T follicular helper cell (primary cell): ENCODE measurements at places on chromosomes 1 and 21.
A peak's percentile ranks its signal among the peaks of the same experiment; 100 is the strongest.

GRCh38 chr21:33753886-33754285 lies 111.6 kb downstream of the ITSN1 start:
- no peak for DNase-seq

DNA sequence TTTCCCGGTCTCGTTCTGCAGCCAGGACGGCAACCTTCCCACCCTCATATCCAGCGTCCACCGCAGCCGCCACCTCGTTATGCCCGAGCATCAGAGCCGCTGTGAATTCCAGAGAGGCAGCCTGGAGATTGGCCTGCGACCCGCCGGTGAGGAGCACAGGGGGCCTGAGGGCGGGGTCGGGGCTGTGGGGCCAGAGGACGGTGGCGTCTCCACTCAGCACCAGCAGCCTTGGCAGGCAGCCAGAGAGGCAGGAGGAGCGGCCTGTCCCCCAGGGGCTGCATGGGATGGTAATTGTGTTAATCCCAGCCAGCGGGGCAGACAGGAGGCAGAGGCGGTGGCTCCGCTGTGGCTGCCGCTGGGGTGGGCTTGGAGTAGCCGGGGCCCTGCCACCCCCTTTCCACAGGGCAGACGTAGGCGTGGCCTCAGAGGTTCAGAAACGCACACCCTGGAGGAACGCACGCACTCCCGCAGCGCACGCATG lies 12.1 kb downstream of the SAMD11 start:
- no peak for DNase-seq

DNA sequence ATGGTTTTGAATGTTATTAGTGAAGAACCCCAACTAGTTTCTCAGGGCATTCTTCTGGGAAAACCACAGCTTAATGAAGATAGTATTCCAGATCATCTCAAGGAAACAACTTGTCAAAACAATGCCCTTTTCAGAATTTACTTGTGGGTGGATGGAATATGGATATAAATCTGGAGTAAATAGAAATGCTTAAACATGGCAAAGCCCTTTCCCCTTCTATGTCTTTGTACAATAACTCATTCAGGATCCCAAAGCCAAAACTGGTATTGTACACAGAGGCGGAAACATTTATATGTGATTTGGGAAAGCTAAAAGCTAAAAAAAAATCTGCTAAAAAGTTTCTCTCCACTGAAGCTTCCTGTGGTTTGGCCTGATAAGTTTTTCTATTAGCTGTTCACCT lies 55.5 kb upstream of the RGS5 start:
- no peak for DNase-seq

GRCh38 chr1:59833991-59834390 lies 19.2 kb downstream of the HOOK1 start:
- DNase-seq: no peak

DNA sequence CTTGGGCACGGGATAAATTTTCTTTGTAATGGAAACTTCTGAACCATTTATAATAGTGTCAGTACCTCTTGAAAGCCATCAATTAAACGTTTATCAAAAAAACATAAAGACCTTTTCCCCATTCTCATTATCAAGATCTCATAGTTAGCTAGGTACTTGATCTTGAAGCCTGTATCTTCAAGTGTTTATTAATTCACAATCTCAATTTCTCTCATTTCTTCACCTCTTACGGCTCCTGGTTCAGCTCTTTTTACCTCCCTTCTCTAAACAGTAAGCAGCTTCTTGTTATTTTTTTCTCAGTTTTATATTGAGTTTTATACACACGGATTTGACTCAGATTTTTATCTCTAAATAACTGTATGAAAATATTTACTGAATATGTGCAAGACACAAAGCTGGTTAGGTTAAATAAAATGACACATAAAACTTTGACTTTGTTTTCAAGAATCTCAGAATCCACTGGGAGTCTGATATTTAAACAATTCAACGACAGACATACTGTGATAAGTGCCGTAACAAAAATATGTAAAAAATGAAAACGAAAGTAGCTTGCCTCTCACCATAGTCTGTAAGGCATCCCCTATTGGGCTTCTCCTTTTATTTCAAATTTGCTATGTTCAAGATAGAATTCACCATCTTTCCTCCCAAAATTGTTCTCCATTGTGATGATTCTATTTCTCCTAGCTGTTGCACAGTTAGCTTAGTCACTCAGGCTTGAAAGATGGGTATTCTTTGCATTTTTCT lies 411.6 kb upstream of the ZRANB2 start:
- DNase-seq: no peak

- no peak for DNase-seq
Measured at GRCh38 chr1:91842563-91842962, 43.4 kb downstream of the TGFBR3 start.

GRCh38 chr1:246005067-246005466 lies 502.0 kb downstream of the SMYD3 start:
- DNase-seq: no peak

GRCh38 chr1:147647796-147648633 lies 22.3 kb downstream of the ACP6 start:
- DNase-seq: no peak

GRCh38 chr1:165408518-165408917 lies 36.4 kb downstream of the RXRG start:
- no peak for DNase-seq

DNA sequence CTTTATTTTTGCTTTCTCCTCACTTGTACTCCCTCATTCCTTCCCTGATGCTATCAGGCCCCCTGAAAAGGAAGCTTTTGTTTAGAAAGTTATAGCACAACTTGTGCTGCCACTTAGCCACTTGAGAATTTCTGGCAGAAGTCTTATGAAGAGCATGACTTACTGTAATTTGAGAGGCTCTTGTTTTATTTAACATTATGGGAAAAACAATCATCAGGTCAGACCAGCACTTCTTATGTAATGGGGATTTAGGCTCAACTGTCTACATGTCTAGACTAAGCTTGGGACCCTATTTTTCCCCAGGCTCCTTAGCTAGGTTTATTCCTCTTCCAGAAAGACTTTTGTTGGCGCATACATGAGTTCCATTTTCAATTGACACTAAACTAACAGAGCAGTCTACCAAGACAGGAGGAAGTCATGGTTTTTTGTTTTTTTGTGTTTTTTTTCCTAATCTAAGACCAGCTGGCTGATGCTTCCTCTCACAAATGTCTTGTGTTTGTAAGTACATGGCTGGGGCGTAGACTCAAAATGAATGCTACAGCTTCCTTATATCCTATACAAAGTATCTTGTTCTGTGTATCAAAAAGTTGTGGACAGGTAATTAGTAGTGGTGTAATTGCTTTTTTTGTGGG lies 31.5 kb downstream of the TNFSF4 start:
- no peak for DNase-seq

DNA sequence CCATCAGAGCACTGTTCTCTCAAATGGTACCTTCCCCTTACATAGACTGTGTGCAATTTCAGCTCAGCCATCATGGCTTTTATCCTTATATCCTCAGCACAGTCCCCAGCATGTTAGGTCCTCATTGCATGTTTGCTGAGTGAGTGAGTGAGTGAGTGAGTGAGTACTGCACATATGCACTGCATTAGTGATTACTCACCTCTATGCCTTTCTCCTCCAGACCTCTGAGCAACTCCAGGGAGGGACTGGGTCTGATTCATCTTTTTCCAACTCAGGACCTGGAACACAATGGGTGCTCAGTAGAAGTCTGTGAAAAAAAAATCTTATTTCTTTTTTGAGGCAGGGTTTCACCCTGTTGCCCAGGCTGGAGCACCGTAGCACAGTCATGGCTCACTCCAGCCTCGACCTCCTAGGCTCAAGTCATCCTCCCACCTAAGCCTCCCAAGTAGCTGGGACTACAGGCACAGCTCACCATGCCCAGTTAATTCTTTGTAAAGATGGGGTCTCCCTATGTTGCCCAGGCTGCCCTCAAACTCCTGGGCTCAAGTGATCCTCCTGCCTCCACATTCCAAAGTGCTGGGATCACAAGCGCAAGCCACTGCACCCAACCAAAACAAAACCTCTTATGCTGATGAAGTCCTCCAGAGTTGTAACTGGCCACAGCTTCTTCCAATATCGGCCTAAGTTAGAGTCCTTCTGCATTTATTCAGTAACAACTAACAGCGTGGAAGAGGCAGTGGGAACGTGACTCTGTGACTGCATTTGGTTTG lies 23.7 kb downstream of the RNU5D-1 start:
- DNase-seq: no peak

GRCh38 chr1:5975133-5975880 lies 16.9 kb downstream of the NPHP4 start:
- DNase-seq: peak; percentile 34

DNA sequence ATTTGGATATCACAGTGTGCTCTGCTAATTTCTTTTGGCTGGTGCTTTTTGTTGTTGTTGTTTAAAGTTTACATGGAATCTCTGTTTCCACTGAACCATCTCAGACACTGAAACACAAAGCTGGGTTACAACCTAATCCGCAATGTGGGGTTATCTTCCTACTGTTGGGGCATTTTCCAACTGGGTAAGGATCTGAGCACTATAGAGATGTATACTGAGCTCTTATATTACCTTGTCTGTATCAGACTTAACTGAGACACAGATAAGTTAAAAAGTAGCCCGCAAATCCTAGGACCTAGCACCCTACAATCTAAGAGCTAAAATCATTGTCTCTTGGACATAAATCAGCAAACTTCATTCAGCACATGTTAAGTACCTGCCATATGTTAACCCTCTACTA lies 169.2 kb downstream of the LTN1 start:
- DNase-seq: no peak

DNA sequence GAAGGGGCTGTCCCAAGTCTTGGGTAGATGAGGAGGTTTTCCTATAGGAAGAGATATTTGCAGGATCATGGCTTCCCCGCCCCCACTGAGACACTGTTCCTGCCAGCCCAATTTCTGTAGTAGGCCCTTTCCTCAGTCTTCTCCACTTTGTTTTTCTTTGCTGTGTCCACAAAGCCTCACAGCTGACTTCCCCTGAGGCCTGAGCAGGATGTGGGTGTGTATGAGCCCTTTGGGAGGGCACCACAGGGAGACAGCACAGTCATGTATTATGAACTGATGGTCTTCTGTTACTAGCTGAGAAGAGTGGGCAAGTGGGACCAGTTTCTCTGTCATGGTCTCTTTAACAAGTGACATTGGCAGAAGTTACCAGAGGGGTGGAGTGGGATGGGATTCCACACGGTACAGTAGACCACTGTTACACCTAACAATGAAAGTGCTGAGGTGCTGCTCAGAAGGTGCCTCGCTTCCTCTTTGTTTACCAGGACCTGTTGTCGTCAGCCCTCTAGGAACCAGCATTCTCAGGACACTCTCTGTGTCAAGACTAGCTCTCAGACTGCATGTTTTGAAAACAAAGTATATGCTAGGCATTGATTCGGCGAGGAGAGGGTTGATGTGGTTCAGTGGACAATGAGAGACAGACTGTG lies 253.8 kb upstream of the HOOK1 start:
- no peak for DNase-seq

- DNase-seq: no peak
Measured at GRCh38 chr1:44679468-44679867, 5.0 kb downstream of the ARMH1 start.

DNA sequence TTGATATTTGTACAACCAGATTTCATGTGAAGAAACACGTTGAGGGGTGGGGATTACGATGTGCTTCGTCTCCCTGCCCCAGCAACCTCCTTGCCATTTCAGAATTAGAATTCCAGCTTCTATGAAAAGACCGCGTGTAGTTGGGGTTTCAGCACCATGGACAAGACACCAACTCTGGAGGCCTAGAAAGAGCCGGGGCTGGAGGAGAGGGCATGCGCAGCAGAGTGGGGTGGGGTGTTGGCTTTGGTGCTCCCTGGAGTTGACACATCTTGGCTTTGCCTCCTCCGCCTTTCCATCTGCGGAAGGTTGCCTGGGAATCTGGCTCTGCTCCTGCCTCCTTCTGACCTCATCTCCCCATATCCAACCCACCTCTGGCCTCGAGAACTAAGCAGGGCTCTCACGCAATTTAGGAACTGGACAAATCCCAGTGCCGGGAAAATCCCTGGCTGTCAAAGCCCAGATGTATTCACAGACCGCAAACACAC lies 11.8 kb downstream of the HTR6 start:
- DNase-seq: no peak

- peak; percentile 38 for DNase-seq
Measured at GRCh38 chr1:173476665-173477285, 360 bp upstream of the PRDX6 start.

GRCh38 chr21:40481764-40482163 lies 365.2 kb downstream of the DSCAM start:
- no peak for DNase-seq

- no peak for DNase-seq
Measured at GRCh38 chr1:2480986-2481364, 4.9 kb downstream of the PLCH2 start.

DNA sequence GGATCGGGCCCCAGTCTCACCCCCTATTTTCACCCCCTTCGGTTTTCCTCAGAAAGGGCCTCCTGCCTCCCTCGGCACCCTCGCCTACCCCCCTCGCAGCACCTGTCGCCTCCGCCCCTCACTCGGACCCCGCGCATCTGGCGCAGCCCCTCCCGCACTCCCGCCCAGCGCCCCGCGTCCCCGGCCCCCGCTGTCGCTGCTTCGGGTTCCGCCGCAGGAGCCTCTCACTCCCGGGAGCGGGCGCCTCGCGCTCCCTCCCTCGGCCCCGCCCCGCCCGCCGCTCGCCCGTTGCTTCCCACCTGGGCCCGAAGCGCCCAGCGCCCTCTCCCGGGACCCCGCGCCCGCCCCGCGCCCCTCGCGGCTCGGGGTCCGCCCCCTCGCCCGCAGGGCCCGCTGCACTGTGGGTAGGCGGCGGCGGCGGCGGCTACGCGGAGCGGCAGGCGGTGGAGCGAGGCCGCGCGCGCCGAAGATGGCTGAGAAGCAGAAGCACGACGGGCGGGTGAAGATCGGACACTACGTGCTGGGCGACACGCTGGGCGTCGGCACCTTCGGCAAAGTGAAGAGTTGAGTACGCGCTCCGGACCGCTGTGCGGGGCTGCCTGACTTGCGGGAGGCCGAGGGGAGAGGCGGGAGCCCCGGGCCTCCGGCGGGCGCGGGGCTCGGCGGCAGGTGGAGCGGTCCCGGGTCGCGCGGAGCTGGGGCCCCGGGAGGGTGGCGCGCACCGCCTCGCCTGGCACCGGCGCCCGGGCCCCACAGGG lies at the start of gene PRKAA2:
PRKAA2 (plus strand) TSS at position 396 of the 758 bp plus-strand sequence; CDS start at position 470, 74 bp downstream.
- DNase-seq: no peak

DNA sequence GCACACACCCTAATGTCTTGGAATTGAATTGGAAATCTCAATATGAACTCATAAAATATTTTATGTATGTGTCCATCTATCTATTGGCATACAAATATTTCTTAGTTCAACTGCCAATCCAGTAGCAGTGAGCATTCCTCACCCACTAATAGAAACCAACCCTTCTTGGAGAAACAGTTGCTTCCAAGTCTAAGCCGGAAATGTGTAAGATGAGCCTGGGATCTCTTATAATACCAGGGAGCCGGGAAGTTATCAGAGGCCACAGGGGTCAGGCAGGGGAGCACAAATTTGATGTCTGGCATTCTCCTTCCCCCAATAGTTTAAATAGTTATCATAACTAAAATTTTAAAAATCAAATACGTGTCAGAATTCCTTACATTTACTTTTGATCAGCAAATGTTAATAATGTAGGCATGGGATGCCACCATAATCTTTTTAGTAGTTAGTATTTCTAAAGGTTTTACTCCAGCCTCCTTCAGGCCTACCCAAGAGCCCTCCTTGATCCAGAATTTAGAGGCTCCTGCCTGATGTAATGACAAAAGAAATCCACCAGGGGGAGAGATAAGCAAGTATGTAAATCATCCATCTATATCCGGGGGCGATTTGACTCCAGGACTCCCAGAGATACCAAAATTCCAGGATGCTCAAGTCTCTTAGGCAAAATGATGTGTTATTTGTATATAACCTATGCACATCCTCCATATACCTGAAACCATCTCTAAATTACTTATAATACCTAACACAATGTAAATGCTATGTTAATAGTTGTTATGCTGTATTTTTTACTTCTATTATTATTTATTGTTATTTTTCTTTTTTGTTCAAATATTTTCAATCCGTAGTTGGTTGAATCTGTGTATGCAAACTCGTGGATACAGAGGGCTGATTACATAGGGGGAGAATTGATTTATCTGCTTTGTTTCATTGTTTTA lies 218.7 kb upstream of the COA6 start:
- DNase-seq: no peak
